NK-92 treated with Interleukin-12 subunit alpha and Interleukin-12 subunit beta, amount 100 ng/mL, for 24 hours (cell line): ENCODE measurements at places on chromosomes 13 and 19.

DNA sequence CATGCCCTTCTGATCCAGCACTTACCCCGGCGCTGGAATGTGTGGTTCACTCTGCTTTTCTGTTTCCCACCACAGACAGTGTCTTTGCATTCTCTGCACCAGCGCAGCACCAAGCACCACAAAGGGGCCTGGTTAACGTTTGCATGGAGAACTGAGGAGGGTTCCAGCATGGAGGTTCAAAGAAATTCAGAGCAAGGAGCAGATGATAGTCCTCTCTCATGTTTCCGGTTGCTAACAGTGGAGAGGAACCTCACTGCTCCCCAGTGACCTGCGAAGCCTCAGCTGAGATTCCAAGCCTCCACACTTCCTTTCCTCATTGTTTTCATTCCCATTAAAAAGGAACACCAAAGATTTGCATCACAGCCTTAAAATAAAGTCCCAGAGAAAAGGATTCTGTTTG lies 99.7 kb downstream of the STARD13 start:
- no peak for DNase-seq

DNA sequence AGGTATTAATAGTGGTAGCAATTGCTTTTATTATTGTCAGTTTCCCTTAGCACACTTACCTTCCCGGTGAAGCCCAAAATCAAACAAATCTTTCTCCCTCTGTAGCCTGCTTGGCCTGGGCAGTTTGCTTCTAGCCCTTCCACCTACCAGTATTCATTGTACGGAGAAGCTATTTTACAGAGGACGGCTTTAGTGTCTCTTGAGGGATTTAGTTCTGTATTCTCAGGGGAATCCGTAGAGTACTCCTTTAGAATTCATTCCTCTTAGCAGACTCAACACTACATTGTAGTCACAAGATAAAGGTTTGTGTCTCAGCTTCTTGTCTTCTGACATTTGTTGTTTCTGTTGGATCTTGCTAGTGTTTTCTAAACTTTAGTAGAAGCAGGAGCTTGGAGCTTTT lies 24.1 kb upstream of the WTIP start:
- no peak for DNase-seq

DNA sequence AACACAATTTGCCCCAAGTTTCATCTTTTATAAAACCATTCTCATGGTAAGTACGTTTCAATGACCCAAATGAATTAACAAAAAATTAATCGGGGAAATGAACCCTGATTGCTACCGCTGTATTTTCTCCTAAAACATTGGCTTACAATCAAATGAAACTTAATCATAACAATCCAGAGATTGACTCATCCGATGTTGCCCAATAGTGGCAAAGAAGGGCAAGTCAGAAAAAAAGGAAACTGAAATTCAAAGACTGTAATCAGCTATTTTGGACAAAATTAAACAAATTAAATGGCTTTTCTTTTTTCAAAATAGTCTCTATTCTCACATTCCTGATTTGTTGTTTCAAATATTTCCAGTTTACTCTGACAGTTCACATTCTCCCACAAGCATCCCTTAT lies 3.9 kb upstream of the ACOD1 start:
- DNase-seq: no peak

DNA sequence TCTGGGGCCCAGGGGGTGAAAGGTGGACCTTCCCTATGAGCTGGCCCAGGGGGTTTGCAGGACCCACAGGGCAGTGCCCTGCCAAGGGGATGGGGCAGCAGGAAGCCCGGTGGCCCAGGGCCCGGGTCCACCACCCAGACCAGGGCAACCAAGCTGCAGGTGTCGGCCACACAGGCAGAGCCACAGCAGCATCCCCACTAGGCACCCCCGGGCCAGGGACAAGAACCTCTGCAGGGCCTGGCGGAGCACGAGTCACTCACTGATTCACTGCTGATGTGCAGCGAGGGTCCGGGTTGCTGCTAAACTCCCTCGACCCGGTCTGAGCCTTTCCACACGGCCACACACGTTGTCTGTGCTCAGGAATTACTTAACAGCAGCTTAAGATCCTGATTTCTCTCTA lies 8.8 kb downstream of the FZR1 start:
- no peak for DNase-seq

GRCh38 chr19:58559275-58560006 lies 1.0 kb upstream of the UBE2M start:
- no peak for DNase-seq

- DNase-seq: no peak
Measured at GRCh38 chr13:70720386-70720785, 612.1 kb upstream of the KLHL1 start.

DNA sequence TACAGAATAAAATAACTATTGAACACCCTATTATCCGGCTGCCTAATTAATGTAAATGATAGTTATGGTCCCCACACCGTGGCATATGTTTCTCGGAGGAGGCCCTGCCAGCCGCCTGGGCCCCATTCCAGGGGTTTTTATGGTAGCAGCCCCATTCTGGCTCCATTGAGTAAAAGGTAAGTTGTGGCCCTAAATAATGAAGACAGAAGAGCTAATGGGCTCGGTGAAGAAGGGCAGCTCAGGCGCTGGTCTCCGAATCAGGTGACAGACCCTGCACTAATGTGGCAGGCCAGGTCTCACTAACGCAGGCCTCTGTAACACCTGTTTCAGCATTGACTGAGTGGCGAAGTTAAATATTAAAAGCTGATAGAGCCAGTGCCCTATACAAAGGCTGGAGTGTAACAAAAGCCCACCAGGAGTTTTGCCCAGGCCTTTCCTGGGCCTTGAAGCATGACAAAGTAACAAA lies 19.1 kb downstream of the POP4 start:
- DNase-seq: no peak

GRCh38 chr19:51135986-51136762 lies 5.9 kb upstream of the SIGLEC7 start:
- DNase-seq: no peak

GRCh38 chr19:28324275-28325060 lies 888.5 kb downstream of the UQCRFS1 start:
- no peak for DNase-seq

DNA sequence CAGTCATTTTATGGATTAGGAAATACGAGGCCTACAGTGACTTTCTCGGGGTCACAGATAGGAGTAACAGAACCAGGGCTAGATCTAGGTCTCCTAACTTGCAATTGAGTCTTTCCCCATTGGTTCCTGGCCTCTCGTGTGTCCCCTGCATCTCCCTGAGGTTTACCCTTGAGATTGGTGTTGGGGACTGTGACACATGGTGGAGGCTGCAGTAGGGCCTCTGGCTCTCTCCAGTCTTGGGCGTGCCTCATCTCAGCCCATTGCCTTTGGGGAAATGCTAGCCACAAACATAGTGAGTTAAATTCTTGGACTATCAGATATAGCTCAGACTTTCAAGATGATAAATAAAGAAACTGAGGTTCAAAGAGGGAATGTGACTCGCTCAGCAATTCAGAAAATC lies 212.1 kb downstream of the KCNRG start:
- DNase-seq: no peak

- no peak for DNase-seq
Measured at GRCh38 chr19:2179095-2179494, 15.4 kb downstream of the DOT1L start.

GRCh38 chr19:374886-375235 lies 30.3 kb upstream of the MIER2 start:
- DNase-seq: no peak

DNA sequence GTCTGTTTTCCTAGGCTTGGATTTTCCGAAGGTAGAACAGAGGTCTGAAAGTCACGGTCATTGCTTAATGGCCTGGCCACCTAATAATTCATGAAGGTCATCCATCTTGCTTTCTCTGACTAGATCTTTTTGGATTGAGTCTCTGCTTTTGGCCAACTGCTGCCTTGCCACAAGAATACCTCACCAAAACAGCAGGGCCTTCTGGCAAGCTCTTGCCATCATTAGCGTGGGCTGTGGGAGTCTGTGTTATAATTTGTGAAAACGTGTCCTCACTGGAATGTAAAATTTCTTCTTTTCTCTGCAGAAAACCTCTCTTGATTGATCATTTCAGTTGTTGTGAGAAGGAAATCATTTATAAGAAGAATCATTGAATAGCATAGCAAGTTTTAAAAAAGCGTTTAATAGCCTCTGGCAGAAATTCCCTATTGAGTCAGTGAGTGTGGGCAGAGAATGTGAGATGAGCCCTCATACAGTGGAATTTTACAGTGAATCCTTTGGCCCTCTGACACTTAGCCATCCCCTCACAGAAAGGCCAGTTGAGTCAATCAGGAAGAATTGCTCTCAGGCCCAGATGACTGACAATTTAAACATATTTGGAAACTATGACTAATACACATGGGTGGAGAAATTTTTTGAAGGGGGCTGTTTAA lies 43.2 kb upstream of the ERICH6B start:
- no peak for DNase-seq

- no peak for DNase-seq
Measured at GRCh38 chr19:33304760-33305647, 2.7 kb upstream of the CEBPA start.
